ENCODE measurements at places on chromosomes 16 and 17.

DNA sequence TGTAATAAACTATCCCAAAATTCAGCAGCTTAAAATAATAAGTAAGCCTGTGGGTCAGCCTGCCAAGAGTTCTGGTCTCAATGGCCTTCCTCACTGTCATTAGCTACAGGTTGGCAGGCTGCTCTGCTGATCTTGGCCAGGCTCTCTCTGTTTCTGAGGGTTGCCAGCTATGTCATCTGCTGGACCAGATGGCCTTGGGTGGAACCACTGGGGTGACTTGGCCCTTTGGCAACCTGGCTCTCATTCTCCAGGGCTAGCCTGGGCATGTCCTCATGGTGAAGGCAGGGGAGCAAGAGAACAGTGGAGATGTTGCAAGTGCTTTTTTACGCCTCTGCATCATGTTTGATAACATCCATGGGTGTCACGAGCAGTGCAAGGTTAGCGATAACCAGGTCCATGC lies 13.9 kb downstream of the ITGAM start:
- DNase-seq, result no peak

DNA sequence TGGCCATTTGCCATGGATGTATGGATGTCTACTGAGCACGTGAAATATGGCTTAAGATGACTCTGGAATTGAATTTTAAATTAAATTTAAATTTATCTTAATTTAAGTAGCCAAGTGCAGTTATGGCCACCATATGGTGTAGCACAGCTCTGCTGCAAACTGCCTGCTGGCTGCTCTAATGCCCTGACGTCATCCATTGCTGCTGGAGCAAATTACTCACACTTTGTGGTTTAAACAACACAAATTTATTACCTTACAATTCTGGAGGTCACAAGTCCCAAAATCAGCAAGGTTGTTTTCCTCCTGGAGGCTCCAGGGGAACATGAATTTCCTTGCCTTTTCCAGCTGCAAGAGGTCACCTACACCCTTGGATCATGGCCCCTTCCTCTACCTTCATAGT lies 679.3 kb upstream of the EEF2KMT start:
- no peak for DNase-seq

- no peak for DNase-seq
These were observed 1026.4 kb downstream of the KCNJ18 start for GRCh38 chr17:22718689-22719088.

DNA sequence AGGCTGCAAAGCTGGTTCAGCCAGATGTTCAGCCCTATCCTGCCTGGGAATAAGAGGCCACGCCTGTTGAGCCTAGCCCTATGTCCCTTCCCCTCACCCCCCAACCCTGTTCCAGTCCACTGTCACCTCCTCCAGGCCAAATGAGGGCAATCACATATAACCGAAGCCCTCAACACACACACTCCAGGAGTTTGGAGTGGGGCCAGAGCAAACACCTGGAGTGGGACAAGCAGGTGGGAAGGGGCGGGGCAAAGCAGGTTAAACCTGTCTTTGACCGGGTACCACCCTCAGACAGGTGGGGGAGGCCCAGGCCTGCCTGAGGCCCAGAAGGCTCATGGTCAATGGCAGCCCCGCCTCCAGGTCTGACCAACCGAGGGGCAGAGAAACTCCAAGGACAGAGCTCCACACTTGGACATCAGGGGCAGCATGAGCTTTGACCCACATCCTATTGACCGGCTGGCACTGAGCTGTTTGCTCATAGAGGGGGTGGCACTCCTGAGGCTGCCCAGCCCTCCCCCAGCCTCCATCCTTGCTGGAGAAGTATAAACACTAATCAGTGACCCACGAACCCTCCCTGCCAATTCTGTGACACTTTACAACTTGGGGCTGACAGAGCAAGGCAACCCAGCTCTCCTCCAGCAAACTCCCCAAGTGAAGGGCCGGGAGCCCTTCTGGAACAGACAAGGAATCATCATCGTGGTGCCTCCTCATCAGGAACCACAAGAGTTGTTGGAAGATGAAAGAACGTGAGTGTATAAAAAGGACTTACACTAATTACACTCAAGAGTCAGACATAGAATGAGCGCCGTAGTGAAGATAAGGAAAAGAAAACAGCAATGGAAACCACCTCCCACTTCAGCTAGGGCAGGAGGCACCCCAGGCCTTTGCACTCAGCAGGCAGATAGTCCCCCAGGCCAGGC lies 1.5 kb downstream of the ESRP2 start:
- no peak for DNase-seq

GRCh38 chr16:13245713-13246377 lies 344.4 kb downstream of the SHISA9 start:
- DNase-seq, result no peak
